Fibroblast of skin of scalp (primary cell): ENCODE measurements at places on chromosomes 3 and 15.

DNA sequence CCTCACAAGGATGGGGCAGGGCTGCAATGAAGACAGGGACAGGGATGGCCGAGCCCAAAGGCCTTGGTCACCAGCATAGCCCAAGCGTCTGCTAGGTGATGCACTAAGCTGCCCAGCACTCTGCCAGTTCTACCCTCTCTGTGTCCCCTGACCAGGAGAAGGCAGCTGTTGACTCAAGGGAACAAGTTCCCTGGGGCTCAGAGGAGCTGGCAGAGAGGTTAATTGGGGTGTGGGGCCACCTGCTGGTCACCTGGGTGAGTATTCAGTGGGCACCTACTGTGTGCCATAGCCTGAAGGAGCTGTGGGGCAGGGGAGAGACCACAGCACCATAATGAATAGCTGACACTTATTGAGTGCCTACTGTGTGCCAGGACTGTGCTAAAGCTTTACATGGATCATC lies 22.0 kb upstream of the DOCK3 start:
- no peak for DNase-seq

GRCh38 chr3:44712455-44713075 lies at the start of gene ZNF502:
TSS of gene ZNF502 (plus strand) at chr3:44712660. CDS start at chr3:44720262, 7,602 bp downstream.
- peak; percentile 91 for DNase-seq

- DNase-seq = no peak
These were observed 16.1 kb upstream of the EBLN2 start for GRCh38 chr3:73045391-73045790.

GRCh38 chr3:193987186-193987585 lies 148.8 kb upstream of the HES1 start:
- no peak for DNase-seq

- DNase-seq = no peak
These were observed 649.7 kb upstream of the KCNMB2 start for GRCh38 chr3:177886501-177886900.

GRCh38 chr15:88688394-88688933 lies 49.6 kb downstream of the ISG20 start:
- DNase-seq = no peak
